ENCODE measurements at places on chromosomes 4 and X.

GRCh38 chrX:118975831-118976598, 1.6 kb downstream of the LONRF3 start:
- DNase-seq, result peak; percentile 66

DNA sequence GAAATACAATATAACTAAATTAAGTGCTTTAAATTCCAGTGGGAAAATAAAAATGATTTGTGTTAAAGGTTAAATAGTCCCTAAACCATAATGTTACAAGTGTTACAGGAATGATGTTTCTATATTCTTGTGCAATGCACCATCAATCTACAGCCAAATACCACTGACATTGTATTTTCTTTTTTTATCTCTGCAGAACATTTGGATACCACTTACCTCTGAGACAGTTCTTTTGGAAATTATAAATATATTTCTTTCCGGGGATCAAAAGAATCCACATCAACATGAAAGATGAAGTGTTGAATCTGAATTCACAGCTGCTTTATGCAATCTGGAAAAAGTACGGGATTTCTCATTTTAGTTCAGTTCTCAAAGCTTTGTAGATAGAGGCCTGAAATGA, 518.3 kb upstream of the AGA start:
- no peak for DNase-seq

DNA sequence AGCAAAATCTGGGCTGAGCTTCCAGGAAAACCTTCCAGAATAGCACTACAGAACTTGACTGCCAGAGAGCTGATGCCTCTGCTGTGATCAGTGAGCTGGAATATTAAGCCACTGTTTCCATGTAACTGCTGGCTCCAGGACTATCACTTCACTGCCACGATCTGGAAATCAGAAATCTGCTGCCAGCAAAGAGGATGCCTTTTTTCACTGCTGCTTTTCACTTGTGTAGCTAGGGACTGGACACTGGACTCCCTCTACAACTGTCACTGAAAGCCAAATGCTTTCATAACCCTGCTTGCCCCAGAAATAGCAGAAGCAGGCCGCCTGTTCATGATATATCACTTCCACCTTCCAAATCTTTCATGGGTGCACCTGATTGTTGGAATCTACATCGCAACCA, 9.4 kb upstream of the AP1S2 start:
- no peak for DNase-seq

GRCh38 chr4:135371137-135371536, 1169.5 kb upstream of the PABPC4L start:
- DNase-seq, result no peak

- DNase-seq, result no peak
Observed at GRCh38 chr4:14916554-14917297, 85.6 kb upstream of the CPEB2 start.

DNA sequence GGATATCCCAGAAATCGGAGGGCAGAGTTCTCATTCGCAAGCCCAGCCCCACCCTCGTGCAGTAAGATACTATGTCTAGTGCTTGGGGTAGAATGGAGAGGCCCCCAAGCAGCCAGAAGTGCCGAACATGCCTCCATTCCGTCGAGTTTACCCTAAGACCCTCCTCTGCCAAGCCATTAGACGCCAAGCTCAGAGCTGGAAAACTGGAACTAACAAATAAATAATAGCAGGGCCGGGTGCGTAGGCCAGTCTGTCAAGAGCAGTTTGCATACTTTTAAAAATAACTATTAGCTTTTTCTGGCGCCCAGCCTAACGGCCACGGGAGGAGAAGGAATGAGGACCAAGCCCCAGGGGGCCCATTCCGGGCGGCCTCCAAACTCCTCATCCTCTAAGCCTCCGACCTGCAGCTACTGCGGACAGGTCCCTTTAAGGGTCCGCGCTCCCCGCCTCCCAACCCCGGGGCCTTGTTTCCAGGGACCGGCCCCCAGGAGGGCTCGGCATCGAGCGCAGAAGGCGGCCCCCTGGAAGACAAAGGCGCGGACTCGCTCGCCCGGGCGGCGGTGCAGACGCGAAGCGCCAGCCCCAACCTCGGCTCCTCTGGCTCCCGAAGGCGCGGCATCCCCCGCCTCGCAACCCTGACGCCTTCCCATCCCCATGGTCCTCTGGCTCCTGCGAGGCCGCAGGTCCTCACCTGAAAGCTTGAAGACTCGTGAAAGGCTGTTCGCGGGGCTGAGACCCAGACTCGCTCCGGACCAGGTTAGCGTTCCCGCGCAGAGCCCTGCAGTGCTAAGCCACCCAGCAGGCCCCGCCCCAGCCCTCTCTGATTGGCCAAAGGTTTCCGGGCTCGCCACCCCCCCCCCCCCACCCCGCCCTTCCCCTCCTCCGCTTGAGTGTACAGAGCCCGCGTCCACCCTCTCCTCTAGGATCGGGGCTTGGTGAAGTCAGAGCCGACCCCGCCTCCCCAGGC, at the start of gene TMSB15A:
Gene TMSB15A (minus strand): TSS at position 765 of the 967 bp plus-strand sequence.
- DNase-seq, result peak; percentile 55

DNA sequence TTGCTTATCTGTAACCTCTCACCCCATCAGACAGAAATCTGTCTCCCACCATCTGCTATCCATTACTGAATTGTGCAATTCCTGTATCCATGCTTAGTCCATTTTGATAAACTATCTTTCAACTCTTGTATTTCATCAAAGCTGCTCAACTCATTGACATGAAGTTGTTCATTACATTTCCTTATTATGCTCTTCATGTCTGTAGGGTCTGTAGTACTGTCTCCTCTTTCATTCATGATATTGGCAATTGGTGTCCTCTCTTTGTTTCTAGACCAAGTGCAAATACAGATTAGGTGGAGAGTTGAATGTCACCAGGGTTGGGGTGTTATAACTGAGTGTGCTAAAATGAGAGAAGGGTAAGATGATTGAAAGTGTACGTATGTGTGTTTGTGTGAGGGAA, 69.2 kb upstream of the ADRA2C start:
- DNase-seq, result no peak

DNA sequence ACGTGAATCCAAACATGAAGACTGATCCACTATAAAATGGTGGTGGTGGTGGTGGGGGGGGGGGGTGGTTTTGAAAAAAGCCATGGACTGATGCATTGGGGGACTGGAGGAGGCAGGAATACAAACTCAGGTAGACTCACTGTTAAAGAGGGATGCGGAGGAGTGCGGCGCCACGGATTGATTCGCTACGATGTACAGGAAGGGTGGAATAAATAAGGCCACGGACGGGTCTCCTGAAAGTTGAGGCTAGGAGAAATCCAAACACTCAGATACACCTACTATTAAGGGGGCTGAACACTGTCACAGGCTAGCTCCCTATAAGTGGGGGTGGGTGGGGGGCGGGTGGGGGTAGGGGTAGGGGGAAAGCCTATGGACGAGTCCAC, 591 bp downstream of the ELK1 start:
- DNase-seq, result no peak

- no peak for DNase-seq
Observed at GRCh38 chrX:568311-568710, 62.3 kb upstream of the SHOX start.

DNA sequence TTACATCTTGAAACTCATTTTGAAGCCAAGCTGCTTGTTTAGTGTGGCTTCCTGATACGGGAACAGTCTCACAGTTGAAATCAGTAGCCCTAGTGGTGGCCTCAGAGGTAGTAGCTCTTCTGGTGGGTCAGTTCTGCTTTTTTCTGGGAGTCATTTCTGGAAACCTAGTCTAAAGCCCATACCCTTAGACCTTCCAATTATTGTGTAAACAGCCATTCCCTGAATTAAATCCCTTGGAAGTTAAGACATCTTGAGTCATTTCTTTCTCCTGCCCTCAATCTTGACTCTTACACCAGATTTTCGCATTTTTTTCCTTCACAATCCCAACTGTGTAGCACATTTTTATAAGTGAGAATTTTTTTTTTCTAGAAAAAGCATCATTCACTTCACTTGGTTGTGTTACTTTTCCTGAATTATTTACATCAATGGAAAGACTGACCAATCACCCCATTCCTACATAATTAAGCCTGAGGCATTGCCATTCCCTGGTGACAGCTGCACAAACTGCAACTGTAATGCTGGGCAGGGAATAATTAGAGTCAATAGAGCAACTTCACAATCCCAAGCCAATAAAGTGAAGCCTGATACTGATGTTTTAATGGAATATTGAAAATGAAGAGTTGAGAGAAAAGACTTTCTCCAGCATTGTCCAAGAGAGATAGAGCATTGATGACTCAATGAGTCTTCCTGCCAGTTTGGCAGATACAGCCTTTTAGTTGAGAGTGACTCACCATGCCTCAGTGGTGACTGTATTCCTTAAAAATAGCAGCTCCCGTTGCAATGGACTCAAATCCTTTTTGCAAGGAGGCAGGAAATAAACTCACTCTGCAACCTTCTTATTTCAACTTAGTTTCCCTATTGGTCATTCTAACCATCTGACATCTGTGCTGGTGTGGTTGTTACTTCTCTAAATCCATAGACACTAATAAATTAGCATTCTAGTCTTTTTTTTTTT, 13.0 kb upstream of the SEPSECS start:
- no peak for DNase-seq

DNA sequence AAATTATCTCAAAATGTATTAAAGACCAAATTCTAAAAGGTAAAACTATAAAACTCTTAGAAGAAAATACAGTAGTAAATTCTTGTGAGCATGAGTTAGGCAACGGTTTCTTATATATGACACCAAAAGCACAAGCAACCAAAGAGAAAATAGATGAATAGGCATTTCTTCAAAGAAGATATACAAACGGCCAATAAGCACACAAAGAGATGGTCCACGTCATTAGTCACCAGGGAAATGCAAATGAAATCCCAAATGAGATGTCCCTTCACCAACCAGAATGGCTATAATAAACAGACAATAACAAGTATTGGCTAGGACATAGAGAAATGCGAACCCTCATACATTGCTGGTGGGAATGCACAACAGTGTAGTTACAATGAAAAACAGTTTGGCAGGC, 44.6 kb downstream of the RAB33A start:
- no peak for DNase-seq

GRCh38 chr4:154455111-154455510, 36.5 kb downstream of the DCHS2 start:
- no peak for DNase-seq

DNA sequence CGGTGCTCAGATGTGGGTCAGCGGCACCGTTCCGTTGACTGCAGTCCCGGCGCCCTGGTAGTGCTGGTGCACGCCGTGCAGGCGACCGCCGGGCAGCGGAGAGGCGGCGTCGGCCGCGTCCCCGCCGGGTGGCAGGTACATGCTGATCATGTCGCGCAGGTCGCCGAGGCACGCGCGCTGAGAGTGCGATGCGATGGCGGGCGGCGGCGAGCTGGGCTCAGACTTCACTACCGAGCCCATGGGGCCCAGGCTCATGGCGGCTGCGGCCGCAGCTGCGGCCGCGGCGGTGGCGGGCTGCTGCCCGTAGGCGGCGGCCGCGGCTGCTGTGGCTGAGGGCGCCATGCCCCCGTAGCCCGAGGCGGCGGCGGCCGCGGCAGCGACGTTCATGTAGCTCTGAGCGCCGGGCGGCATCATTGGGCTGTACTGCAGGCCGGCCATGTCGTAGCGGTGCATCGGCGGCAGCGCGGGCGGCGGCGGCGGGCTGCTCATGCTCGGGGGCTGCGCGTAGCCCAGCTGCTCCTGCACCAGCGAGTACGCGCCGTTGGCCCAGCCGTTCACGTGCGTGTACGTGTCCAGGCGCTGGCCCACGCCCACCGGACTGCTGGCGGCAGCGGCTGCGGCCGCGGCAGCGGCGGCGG, 1.0 kb downstream of the SOX3 start:
- DNase-seq, result no peak

DNA sequence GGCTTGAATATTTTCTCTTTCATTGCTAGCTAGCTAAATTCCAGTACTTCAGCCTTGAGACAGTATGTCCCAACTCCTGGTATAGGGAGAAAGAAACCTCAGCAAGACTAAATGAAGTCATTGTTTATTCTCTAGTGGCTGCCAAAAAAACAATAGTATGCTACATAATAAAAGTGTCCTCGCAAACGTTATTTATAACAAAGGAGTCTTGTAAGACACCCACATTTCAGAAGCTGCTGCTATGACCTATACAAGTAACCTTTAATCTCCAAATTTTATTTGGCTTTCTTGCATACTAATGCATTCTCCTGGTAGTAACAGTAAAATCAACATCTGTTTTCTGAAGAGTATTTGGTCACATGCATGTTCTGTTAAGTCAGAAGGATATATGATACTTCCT, 28.8 kb downstream of the NEK1 start:
- no peak for DNase-seq

- DNase-seq, result no peak
Observed at GRCh38 chrX:329291-329910, 10.8 kb upstream of the GTPBP6 start.

DNA sequence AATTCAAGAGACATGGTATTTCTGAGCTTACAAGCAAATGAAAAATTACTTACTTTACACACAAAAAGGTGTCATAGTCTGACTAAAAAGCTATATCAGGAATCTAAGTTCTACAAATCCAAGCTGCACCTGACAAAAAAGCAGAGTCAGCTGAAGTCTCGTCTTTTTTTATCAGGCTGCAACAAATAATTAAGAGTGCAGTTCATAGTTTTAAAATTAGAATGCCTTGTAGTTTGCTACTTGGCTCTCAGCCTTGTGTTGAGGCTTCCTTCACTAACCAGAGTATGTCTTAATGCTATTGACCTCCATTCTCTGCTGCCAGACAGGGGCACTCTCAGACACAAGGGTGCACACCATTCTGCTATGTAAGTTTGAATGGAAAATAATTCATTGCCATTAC, 940.7 kb downstream of the PCDH7 start:
- DNase-seq, result no peak

DNA sequence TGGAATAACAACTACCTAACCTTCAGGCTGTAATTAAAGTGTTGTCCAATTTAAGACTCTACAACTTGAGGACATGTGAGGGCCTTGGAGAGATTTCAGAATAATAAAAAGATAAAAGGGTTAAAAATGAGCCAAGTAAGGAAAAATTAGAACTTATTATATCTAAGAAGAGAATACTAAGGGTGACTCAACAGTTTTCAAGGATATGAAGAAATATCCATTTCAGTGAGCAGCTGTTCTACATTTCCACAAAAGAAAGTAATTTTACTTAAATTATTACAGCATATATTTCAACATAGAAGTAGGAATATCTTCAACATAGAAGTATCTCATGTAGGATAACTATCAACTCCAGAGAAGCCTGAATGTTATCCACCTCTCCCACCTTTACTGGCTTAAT, 11.3 kb downstream of the SNX12 start:
- no peak for DNase-seq

DNA sequence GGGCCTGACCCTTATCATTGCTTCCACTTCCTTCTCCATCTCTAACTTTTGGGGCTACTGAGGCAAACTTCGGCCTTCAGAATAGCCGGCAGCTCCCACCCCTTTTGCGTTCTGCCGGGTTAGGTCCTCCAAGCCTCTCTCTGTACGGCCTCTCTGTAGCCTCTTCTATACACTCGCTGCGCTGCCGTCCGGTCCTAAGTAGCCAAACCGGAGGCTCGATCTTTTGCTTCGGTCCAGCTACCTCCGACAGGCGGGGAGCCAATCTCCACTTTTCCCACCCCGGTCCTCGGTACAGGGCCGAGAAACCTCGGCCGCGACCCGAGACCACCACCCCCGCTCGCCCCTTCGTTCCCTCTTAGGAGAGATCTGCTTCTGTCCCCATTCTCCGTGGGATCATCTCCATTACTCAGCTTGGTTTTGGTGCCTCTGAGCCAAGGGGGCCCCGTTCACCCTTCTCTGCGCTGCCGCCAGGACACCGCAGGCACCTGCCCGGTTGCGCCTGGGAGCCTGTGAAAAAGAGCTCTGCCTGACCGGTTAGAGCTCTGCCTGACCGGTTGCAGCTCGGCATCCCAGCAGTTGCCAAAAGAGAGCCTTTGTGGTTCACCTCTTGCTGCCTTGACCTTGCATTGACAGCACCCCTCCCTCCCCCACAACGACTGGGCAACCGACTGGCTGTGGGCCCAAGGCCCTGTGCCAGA, 1.0 kb upstream of the HTR2C start:
- DNase-seq, result no peak

All from stimulated activated CD4-positive, alpha-beta T cell treated with anti-CD3 and anti-CD28 coated beads, Interleukin-1b, Interleukin-23, amount 100 ng/mL, for 4 hours (primary cell).